ENCODE measurements at places on chromosomes 3 and 15.

DNA sequence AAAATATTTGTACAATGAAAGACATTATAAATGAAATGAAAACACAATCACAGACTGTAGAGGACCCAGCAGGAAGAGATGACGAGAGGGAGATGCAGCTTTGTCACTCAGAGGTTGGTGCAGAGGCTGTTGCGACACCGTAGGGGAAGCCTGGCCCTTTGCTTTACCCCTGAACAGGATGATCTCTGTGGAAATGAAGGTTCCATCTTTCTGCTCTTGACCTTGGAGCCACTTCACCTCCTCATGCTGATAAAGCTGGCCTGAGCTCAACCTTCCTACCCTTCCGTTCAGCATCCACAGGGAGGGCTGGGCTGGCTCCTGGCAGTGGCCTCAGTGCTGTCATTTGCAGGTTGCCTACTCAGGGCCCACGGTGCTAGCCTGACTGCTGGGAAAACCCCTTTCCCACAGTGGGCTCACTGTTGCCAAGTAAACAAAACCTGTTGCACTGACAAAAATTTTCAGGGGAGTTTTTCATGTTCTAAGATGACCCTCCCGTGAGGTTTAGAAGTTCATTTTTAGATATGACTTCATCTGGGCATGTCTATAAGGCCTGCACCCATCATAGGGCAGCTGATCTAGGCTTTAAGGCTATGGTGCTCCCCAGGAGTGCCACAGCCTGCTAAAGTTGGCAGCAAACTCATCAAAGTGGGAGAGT lies 3.0 kb upstream of the CD80 start:
- DNase-seq = no peak

DNA sequence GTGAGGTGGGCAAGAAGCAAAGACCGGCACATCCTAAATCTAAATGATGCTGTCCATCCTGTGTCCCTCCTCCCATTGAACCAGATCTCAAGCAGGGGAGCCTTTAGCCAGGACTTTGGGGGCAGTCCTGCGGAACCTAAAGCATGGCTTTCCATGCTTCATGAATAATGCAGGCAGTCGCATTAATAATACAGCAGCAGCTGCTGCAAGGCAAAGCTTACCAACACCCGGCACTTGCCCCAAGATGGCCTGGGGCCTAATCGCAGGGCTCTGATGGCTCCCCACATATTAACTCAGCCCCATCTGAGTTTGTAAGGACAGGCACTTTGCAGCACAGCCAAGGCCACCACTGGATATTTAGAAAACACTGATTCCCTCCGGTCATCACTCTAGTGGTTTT lies 114.4 kb downstream of the NTRK3 start:
- no peak for DNase-seq

- no peak for DNase-seq
These were observed 663.6 kb downstream of the GBE1 start for GRCh38 chr3:81097889-81098288.

DNA sequence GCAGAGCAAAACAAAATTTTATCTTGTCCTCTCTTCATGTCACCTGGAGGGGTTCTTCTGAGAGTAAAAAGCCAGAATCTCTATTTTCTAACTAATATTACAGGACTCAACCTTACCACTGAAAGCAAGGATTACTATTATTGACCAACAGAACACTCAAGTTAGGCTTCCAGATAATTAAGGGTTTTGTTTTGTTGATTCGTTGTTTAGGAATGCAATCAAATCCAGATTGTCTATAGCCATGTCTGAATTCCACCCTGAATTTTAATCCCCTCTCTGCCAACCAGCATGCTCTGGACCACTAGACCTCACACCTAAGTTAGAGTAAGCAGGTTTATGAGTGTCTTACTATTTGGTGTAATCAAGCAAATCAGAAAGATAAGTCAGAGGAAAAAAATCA lies 90.7 kb downstream of the PEAK1 start:
- DNase-seq = no peak

DNA sequence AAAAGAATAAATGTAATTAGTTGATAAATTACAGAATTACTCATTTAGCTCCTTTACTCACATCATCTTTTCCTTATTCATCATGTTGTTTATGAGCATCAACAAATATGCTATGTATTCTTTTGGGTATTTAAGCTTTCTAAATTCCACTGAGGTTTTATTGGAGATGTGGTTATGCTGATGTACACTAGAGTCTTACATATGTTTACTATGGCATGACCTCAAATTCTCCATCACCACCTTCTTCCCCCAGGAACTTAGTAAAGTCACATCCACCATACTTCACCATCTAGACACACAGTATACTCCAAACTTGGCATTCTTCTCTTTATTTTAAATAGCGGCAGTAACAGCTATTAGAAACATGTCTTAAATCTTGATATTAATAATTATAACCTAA lies 74.1 kb upstream of the MELTF start:
- no peak for DNase-seq
